HS-27A (cell line): ENCODE measurements at places on chromosomes 4 and X.

DNA sequence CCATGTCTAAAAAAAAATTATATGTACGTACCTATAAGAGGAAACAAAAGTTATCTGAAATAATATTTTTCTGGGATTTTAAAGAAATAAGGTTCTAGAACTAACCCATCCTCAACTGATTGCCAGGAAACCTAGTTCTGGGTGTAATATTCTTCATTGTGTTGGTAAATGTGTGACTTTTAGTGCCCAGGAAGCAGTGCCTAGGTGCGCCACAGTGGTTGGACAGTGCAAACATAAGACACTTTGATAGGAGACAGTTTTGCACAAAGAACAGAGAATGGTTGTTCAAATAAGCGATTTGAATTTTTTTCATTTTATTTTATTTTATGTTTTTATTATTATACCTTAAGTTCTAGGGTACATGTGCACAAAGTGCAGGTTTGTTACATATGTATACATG lies 22.0 kb upstream of the PTTG2 start:
- DNase-seq, result no peak

DNA sequence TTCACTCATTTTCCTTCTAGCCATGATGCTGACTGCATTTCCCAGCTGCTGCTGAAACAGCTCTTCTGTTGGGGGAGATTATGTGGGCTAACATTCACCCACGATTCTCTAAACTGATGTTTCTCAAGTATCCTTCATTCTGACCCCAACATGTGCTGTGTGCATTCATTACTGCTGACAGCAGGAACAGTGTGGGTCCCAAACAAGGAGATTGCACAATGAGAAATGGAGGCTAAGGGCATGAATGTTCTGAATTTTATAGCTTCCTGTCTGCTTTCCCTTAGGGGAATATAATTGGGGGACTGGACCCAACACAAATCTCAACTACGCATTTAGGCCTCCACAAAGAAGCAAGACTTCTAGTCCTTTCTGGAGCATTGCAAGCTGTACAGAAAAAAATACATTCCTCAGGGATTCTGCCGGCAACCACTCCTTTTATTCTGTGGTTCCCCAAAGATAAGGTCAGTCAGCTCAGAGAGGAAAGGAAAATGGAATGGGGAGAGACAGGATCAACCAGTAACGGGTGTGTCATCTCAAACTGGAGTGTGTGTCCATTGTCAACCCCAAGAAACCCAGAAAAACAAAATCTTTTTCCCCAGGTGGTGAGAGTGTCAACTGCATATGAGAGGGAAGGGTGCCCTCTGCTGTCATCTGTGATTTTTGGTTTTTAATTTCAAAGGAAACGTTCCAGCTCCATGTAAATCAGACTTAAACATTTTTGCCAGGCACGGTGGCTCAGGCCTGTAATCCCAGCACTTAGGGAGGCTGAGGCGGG lies 81.5 kb upstream of the EGFL6 start:
- peak; percentile 77 for DNase-seq

- no peak for DNase-seq
These were observed 353.6 kb downstream of the TRIML1 start for GRCh38 chr4:188492886-188493285.

DNA sequence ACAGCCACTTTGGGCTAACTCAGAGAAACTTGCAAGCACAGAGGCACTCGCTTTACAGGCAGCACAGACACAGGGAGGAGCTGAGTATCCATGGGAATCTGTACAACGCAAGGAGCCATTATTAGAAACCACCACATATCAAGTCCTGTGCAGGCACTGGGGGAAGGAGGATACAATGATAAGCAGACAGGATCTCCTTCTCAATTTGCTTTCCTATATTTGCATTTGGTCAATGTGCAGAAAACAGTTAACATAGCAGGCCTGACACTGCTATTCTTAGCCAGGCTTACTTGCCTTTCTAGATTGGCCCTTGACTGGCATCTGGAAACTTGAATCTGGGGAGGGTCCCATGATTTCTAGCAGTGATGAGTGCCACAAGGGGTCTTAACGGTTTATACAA lies 65.8 kb downstream of the TEC start:
- DNase-seq, result no peak

GRCh38 chrX:40152741-40153344 lies 55.1 kb upstream of the BCOR start:
- DNase-seq, result no peak

DNA sequence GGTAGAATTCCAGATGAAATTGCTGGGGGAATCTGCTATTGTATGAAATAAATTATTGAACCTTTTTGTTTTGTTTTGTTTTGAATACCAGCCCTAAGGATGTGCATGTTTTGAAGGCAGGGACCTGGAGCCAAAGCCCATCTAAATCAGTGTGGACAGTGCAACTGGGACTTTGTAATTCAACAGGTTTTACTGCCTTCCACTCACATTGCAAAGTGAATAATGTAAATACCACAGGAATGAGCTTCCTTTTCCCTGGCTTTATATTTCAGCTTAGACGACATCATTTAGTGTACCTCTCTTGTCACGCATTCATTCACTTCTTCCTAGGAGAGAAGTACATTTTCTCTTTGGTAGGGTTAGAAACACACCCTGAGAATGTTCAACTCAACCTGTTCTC lies 795.0 kb downstream of the CENPC start:
- peak; percentile 30 for DNase-seq

- DNase-seq, result no peak
These were observed 475.3 kb upstream of the AMOT start for GRCh38 chrX:113315927-113316326.

DNA sequence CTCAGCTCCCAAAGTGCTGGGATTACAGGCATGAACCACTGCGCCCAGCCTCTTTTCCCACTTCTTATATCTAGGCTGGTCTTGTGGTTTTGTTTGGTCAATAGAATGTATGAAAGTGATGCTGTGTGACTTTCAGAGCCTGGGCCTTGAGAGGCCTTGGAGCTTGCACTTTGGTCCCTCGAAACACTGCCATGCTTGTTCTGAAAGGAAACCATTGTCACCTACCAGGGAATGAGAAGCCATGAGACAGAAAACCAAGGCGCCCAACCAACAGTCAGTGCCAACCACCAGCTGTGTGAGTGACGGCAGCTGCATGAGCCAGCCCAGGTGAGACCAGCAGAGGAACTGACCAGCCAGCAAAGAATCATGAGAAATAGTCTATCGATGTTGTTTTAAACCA lies 57.4 kb downstream of the SCD5 start:
- DNase-seq, result no peak

- no peak for DNase-seq
These were observed 37.9 kb downstream of the ARHGEF6 start for GRCh38 chrX:136742721-136743379.

- DNase-seq, result no peak
These were observed 233.8 kb downstream of the FSTL5 start for GRCh38 chr4:161929956-161930355.

GRCh38 chr4:168928346-168928745 lies 81.7 kb downstream of the CBR4 start:
- no peak for DNase-seq

DNA sequence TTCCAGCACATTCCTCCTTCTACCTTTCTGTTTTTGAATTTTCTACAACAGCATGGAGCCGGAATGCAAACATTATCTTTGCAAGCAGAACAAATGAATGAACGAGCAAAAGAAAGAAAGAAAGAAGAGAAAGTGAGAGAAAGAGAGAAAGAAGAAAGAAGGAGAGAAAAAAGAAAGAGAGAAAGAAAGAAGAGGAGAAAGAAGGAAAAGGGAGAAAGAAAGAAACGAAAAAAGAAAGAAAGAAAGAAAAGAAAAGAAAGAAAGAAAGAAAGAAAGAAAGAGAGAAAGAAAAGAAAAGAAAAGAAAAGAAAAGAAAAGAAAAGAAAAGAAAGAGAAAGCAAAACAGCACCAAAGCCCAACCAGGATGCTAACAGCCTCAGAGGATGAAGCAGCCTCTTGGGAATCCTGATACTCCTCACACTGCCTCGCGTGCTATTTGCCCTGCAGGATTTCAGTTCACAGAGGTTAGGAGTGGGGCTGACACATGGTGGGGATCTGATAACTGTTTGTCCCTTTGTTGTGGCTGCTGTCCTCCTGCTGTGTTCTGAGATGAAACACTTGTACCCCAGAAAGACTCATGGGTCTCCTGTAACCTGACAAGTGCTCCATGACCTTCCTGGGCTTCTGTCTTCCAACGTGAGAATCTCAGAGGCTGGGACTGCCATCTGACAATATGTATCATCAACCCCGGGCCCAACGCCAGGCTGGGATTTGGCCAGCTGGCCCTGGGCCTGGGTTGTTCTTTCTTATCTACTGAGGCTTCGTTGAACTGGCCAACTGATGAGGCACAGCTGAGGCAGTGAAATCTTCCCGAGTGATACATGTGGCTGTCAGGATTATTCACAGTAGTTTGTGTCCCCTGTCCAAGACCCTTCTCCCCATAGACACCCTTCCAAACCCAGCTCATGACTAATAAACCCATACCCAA lies 61.0 kb downstream of the SEPSECS start:
- peak; percentile 12 for DNase-seq

- no peak for DNase-seq
These were observed 641.3 kb downstream of the RPA4 start for GRCh38 chrX:97524997-97525396.

- DNase-seq, result no peak
These were observed at the start of gene ADH1C for GRCh38 chr4:99352602-99353537. Gene ADH1C, minus strand, starts transcription at chr4:99352746. Its CDS starts 71 bp downstream, at chr4:99352675.

DNA sequence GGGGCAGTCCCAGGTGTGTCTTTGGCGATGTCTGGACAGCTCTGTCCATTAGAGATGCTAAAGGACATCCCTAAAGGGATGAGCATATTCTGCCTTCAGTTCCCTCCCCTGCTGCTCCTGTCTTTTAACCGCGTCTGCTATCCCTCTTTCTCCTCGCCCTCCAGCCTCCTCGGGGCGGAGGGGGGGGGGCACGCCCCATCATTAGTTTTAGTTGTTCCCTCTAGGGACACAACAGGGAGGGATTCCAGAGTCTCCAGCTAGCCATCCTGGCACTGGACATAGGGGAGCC lies 1.1 kb downstream of the MSL3 start:
- DNase-seq, result no peak

GRCh38 chrX:54171527-54172250 lies 11.4 kb downstream of the FAM120C start:
- no peak for DNase-seq

DNA sequence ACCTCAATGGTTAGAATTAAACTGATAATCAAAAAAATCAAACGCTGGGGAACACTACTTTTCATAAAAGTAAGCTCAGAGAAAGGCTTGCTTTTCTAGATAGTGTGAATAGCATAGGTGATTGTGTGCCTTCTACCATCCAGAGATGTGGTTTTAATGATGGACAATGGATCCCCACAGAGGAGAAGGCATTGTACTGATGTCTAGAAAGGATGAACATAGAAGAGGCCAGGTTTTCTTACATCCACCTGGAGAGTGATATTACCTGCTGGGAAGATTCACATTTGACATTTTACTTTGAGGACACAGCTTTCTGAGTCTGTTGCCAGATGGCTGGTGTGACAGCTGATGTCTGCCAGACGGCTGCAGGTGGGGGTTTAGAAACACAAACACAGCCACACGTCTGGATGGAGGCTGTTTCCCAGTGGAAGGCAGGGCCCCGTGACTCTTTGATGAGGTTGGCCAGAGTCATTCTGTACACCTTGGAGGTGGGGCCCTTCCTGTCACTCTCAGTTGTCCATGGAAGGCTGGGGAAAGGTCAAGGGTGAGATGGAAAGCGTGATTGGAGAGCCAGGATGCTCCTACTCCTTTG lies 114.4 kb downstream of the PSAPL1 start:
- no peak for DNase-seq

DNA sequence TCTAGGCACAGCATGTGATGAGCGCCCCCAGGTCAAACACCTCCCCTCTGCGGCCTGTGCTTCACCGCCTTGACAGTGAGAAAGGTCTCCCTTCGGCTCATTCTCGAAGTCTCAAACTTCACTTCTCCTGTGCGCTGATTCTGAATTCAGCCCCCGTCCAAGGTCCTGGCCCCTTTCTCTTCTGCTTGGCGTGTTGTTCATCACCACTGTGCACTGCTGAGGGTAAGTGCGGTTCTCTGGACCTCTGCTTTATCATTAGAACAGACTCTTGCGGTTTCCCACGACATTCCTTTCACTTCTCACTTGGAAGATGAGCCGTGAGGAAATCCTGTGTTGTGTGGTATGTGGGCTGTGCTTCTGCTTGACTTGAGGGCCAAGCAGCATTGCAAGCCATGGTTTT lies 11.9 kb downstream of the HTT-AS start:
- DNase-seq, result no peak
